ENCODE measurements at places on chromosomes 1 and 21. TPM values are rescaled to one million over a fixed set of nuclear protein-coding genes. Genes with fewer than 3 reads are reported as not detected.

Gene FAM229A
- 5.2 TPM for total RNA-seq

Gene RAB7B
- total RNA-seq = 0.48 TPM

Gene LENEP
- total RNA-seq = 0.72 TPM

Gene MEX3A
- 0.24 TPM for total RNA-seq

Gene TFF1
- not detected for total RNA-seq

Gene KIF26B
- total RNA-seq = 0.11 TPM

Gene ADAMTS4
- 0.37 TPM for total RNA-seq

Gene C1QC
- total RNA-seq = 1.4 TPM

DNA sequence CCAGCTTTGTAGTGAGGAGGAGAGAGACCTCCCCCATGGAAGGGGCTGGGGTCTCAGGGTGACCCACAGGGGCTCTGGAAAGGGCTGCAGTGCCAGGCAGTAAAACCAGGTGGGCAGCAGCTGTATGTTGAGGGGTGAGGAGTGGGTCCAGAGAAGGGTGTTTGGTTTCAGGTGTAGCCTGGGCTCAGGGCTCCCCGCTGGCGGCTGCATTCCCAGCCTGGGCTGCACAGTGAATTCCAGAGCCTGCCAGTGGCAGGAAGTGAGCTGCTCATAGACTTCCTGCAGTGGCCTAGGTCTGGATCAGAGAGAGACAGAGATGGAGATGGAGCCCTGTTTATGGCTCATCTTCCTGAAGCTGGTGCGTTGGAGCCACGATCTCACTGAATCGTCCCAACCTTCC, 356.4 kb downstream of the PTPRU start:
- no peaks in the 10 kb centered on the region for H3K27me3 ChIP-seq
- DNase-seq = no peak
- no peaks in the 10 kb centered on the region for H3K4me1 ChIP-seq
- H3K4me3 ChIP-seq = no peak overlapping the region
- no peaks in the 10 kb centered on the region for H3K36me3 ChIP-seq
- no peak overlapping the region for H3K27ac ChIP-seq

- no peak overlapping the region for H3K4me3 ChIP-seq
- no peaks in the 10 kb centered on the region for H3K27me3 ChIP-seq
- DNase-seq = no peak
- H3K27ac ChIP-seq = no peak overlapping the region
- no peaks in the 10 kb centered on the region for H3K36me3 ChIP-seq
Measured at GRCh38 chr1:231957359-231957758, 330.8 kb downstream of the DISC1 start.

- DNase-seq = no peak
- no peaks in the 10 kb centered on the region for H3K36me3 ChIP-seq
- no peak overlapping the region for H3K27ac ChIP-seq
- no peaks in the 10 kb centered on the region for H3K27me3 ChIP-seq
Measured at GRCh38 chr21:22691658-22692057, 1693.4 kb downstream of the NCAM2 start.

- no peaks in the 10 kb centered on the region for H3K4me1 ChIP-seq
- DNase-seq = no peak
- no peaks in the 10 kb centered on the region for H3K36me3 ChIP-seq
- no peak overlapping the region for H3K4me3 ChIP-seq
- no peak overlapping the region for H3K27ac ChIP-seq
Measured at GRCh38 chr1:242011894-242012660, 13.2 kb upstream of the MAP1LC3C start.

- DNase-seq = peak; percentile 85
- peaks cover 48% of the 10 kb centered on the region for H3K4me1 ChIP-seq
- H3K36me3 ChIP-seq = no peaks in the 10 kb centered on the region
- H3K27me3 ChIP-seq = no peaks in the 10 kb centered on the region
- peak overlapping the region; percentile 72 for H3K27ac ChIP-seq
Measured at GRCh38 chr1:27659497-27660299, 12.3 kb downstream of the IFI6 start.

GRCh38 chr1:107535091-107535490, 394.3 kb downstream of the NTNG1 start:
- H3K4me3 ChIP-seq = no peak overlapping the region
- no peak for DNase-seq
- H3K36me3 ChIP-seq = no peaks in the 10 kb centered on the region
- no peaks in the 10 kb centered on the region for H3K4me1 ChIP-seq

DNA sequence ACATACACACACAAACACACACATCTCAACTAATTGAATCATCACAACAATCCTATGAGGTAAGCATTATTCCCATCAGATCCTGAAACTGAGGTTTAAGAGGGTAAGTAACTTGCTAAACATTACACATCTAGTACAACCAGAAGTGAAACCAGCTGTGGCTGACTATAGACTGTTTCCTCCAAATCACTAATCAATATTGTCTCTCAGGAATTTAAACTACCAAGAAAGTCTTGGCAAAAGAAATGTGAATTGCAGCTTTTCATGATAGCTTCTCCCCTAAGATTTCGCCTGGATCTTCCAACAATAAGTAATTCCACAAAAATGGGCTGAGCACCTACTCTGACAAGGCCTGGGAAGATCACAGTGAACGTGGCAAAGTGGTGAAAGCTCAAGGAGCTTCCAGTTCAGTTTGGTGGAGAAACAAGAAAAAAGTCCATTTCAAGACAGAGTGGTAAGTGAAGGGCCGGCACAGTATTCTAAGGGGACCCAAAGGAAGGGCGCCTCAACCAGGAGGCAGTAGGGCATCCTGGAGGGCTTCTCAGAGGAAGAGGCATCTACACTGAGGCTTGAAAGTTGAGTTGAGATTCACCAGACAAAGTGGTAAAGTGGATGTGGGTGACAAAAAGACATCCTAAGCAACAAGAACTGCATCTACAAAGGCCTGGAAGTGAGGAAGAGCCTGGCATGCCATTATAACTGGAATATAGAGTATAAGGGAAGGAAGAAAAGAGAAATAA, 22.1 kb downstream of the LRRC52 start:
- no peaks in the 10 kb centered on the region for H3K4me1 ChIP-seq
- no peaks in the 10 kb centered on the region for H3K27me3 ChIP-seq
- DNase-seq = no peak
- no peaks in the 10 kb centered on the region for H3K36me3 ChIP-seq

DNA sequence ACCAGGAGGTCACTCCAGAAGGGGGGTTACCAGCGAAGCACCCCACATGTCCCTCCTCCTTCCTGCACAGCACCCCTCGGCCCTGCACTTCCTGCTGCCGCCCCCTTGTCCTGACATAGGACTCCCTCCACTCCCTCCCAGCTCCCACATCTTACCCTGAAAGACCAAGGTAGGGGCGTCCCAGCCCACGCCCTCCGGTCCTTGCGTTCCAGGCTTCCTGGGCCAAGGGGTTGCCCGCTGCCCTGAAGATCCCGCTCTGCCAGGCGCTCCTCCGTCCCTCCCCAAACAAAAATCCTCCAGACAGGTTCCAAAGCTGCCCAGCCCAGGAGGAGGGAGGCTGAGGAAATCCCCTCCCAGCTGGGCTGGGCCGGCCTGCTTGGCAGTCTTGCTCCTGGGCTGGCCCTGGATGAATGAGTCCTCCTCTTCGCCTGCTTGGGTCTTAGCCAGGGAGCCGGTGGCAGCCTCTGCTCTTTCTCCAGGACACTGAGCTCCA, at the start of gene RHBDL2:
RHBDL2 (minus strand) TSS at position 304 of the 493 bp plus-strand sequence. CDS start 22,618 bp downstream, outside the sequence.
- DNase-seq = no peak
- H3K27ac ChIP-seq = no peak within 1 kb of the TSS
- no peaks in the 10 kb centered on the region for H3K4me1 ChIP-seq

- H3K4me1 ChIP-seq = no peaks in the 10 kb centered on the region
- H3K27ac ChIP-seq = no peak overlapping the region
- no peak overlapping the region for H3K4me3 ChIP-seq
- no peaks in the 10 kb centered on the region for H3K27me3 ChIP-seq
Measured at GRCh38 chr1:9473032-9473807, 66.0 kb upstream of the SLC25A33 start.

DNA sequence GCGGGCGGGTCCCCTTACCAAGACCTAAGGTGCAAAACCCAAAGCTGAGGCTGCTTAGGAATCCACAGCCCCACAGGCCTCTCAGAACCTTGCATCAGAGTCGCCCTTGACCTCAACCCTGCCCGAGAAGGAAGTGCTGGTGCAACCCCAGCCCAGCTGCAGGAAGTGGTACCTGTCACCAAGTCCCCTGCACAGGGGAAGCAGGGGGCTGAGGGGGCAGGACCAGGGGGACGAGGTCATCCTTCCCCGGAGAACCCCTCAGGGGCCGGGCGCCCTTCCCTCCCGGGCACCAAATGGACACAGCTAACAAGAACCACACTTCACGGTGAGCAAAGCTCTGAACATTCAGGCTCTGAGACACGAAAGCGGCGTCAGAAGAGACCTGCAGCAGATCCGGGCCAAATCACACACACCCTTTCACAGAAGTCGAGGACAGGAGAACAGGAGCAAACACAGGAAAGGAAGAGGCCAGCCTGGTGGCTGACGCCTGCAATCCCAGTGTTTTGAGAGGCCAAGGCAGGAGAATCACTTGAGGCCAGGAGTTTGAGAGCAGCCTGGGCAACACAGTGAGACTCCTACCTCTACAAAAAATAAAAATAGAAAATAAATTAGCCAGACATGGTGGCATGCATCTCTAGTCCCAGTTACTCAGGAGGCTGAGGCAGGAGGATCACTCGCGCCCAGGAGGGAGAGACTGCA, 6.4 kb downstream of the ITGB2 start:
- peaks cover 92% of the 10 kb centered on the region for H3K4me1 ChIP-seq
- peak overlapping the region; percentile 62 for H3K4me3 ChIP-seq
- DNase-seq = peak; percentile 47
- peak overlapping the region; percentile 62 for H3K27ac ChIP-seq
- H3K36me3 ChIP-seq = peaks cover 6% of the 10 kb centered on the region

- H3K27me3 ChIP-seq = no peaks in the 10 kb centered on the region
- peaks cover 33% of the 10 kb centered on the region for H3K4me1 ChIP-seq
- no peaks in the 10 kb centered on the region for H3K36me3 ChIP-seq
- DNase-seq = no peak
- H3K27ac ChIP-seq = no peak overlapping the region
Measured at GRCh38 chr21:33268737-33269441, 2.7 kb downstream of the IL10RB start.

DNA sequence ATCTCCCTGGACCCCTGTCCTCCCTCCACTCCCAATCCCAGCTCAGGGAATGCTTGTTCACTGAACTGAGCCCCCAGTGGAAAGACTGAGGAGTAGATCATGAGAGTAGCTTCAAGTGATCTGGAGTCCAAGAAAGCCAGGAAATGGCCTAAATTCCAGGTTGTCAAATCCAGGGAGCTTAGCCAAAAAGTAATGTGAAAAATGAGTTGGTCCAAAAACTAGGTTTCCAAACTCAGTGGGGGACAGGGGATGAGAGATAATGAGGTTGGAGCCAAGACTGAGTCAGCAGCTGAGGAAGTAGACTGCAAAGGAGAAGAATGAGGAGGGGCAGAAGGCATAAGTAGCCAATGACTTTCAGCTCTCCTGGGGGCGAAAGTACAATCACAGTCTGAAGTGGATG, 284.1 kb upstream of the BEND5 start:
- no peaks in the 10 kb centered on the region for H3K27me3 ChIP-seq
- DNase-seq = no peak
- no peak overlapping the region for H3K4me3 ChIP-seq
- no peaks in the 10 kb centered on the region for H3K36me3 ChIP-seq
